Stimulated activated memory B cell treated with anti-CD40 and anti-IgM and Interleukin-4, amounts not matched to agents 10 μg/mL and 1 μg/mL and 100 μg/mL, for 72 hours (primary cell): ENCODE measurements at places on chromosomes 1 and 21.

DNA sequence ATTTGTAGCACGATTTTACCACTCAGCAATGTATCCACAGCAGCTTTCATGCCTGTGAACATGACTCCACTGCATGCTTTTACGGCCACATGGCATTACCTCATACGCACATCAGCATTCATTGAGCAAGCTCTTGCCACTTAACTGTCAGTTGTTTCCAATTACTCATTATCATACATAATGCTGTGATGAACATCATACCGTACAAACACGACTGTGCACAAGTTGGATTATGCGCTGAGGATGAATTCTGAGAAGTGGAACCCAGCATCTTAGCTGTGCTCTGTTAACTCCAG, 9.6 kb downstream of the UMODL1 start:
- no peak for ATAC-seq

DNA sequence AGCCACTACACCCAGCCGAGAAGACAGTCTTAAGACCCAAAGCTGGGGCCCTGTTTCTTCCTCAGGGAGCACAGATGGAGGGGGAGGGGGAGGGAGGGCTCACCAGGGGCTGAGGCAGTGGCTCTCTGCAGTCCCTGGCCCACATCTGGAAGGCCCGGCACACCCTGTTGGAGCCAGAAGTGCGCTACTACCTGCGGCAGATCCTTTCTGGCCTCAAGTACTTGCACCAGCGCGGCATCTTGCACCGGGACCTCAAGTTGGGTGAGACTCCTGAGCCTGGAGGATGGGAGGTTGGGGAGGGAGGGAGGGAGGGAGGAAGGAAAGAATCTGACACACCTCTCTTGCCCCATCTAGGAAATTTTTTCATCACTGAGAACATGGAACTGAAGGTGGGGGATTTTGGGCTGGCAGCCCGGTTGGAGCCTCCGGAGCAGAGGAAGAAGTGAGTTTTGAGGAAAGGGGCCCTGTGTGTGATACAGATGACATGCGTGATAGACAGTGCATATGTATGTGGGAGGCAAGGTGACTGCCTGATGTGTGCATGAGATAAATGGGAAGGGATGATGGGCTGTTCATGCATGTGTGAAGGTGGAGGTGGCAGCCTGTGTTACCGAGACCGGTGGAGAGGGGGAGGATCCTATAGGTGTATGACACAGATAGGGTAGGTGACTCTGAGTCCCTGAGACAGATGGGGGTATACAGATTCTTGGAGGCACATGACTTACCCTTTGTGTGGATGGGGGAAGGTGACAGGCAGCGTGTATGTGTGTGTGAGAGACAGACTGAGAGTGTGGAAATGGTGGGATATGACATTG, 1.5 kb downstream of the PLK3 start:
- ATAC-seq: no peak

DNA sequence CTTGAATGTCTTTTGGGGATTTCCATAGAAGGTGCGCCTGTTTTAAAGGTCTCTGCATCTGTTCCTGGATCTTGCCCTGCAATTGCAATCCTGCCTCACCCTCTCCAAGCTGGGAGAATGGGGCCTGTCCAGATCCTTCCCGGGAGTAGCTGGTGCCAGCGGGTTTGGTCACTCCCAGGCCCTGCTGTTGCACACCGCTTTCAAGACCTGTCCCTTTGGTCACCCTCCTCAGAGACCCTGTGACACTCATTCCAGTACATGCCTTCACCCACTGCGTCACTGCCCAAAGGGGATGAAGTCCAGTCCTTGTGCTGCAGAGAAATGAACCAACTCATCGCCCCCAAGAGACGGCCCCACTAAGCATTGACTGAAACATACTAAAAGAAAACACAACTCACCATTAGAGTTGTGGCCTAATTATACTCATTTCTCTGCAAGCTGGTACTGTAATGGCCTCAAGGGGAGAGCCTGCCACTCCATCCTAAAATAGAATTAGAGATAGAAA, 1.9 kb upstream of the IRF2BP2 start:
- no peak for ATAC-seq

- ATAC-seq: no peak
Measured at GRCh38 chr1:161914595-161914994, 109.1 kb downstream of the OLFML2B start.

DNA sequence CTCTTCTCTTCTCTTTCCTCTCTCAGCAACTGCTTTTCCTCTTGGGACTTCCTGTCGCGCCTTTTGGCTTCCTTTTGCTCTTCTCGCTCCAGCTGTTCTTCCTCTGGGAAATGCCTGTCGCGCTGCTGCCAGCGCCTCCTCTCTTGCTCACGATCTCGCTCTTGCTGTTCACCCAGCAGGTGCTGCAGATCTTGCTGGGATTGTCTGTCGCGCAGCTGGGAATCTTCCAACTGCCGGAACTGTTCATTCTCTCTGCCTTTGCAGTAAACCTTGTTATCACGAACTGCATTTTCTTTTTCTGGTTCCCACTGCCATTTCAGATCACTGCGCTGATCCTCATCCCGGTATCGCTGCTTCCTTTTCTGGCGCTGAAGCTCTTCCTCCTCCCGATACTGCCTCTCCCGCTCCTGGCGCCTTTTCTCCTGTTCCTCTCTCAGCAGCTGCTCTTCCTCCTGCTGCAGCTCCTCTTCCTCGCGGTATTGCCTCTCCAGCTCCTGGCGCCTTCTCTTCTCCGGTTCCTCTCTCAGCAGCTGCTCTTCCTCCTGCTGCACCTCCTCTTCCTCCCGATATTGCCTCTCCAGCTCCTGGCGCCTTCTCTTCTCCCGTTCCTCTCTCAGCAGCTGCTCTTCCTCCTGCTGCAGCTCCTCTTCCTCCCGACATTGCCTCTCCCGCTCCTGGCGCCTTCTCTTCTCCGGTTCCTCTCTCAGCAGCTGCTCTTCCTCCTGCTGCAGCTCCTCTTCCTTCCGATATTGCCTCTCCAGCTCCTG, 5.8 kb downstream of the TCHH start:
- ATAC-seq: no peak

DNA sequence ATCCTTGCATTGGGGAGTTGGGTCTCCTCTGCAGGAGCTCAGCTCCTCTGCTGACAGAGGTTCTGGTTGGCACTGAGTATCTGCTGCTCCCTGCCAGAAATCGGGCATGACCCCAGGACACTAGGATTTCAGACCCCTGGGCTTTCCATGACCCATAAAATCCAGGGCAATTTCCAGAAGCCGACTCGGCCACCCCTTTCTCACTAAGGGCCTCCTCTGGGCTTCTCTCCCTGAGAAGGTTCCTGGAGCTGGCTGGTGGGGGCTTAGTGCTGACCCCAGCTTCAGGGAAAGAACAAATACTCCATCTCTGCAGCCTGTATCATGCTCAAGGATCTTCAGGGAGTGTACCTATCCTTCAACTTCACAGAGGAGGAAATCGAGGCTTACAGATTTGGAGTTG, 603.4 kb downstream of the PTPRU start:
- ATAC-seq: no peak

DNA sequence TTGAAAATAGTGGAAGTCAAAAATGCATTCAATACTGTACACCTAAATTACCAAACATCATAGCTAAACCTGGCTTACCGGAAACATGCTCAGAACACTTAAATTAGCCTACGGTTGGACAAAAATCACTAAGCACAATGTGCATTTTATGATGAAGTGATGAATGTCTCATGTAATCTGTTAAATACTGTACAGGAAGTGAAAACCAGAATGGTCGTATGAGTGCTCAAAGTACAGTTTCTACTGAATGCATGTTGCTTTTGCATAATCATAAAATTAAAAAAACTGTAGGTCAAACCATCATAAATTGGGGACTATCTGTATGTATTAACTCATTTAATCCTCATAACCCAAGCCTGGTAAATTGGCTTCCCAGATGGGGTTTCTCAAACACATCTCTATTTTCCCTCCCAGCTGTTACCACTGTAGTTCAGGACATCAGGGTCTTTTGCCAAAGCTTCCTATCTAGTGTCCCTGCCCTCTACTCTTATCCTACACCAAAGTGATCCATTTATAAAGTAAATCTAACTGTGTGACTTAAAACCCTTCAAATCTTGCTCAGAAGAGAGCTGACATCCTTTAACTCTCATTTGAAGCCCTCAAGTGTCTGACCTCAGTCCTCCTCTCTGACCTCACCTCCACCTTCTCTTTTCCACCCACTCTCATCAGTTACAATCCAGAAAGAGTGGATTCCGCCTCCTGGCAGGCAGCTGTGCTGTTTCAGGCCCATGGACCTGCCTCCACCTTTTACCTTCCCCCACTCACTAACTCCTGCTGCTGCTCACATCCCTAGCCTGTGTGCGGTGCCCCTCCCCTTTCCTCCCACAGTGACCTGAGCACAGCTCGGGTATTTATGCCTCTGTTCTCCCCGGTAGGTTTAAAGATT, 356.4 kb upstream of the ST6GALNAC5 start:
- peak; percentile 49 for ATAC-seq

DNA sequence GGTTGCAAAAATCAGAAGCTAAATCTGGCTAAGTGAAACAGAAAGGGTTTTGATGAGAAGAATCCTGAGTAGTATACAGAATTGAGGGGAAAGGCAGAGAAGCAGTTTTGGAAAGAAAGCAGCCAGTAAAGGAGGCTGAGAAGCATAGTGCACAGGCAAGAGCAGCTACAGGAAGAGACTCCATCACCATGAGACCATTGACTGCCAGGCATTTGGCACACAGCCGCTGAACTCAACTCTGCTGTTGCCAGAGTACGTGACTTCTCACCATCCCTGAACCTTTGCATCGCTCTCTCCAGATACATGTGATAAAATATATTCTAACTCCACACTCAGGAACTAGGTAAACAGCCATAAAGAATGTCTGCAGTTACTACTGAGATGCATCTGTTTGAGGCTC, 128.3 kb upstream of the C1orf21 start:
- no peak for ATAC-seq

DNA sequence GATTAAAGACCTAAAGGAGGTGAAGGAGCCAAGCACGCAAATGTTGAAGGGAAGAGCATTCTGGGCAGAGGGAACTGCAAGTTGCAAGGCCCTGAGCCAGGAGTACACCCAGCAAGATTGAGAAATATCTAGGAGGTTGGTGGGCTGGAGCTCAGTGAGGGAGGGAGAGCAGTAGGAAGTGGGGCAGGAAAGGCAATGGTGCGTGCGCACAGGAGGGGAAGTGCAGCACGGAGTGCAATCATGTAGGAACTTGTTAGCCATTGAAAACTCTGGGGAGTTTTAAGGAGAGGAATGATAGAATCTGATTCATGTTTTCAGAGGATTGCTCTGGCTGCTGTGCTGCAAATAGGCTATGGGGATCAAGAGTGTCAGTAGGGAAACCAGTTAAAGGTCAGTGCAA, 13.2 kb upstream of the IGSF3 start:
- no peak for ATAC-seq

GRCh38 chr21:28375708-28376385, 616.8 kb downstream of the LTN1 start:
- ATAC-seq: no peak

- ATAC-seq: no peak
Measured at GRCh38 chr1:159892944-159893343, 7.0 kb downstream of the CFAP45 start.

GRCh38 chr1:46021046-46021996, 111.1 kb downstream of the PIK3R3 start:
- ATAC-seq: no peak

- ATAC-seq: no peak
Measured at GRCh38 chr1:177849130-177849529, 120.7 kb downstream of the SEC16B start.

DNA sequence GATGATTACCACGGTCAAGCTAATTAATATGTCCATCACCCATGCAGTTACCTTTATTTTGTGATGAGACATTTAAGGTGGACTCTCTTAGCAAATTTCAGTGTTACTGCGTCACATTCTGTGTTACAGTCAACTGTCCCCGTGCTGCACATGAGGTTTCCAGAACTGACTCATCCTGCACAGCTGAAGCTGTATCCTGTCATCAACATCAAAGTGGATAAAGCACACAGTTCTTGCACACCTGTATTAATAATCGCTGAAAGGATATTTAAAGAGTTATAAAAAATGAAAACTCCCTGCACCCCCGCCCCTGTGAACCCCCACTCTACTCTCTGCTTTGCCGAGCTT, 3.4 kb upstream of the KRTAP10-5 start:
- no peak for ATAC-seq

GRCh38 chr1:150152772-150153456, 3.2 kb downstream of the PLEKHO1 start:
- ATAC-seq: no peak

DNA sequence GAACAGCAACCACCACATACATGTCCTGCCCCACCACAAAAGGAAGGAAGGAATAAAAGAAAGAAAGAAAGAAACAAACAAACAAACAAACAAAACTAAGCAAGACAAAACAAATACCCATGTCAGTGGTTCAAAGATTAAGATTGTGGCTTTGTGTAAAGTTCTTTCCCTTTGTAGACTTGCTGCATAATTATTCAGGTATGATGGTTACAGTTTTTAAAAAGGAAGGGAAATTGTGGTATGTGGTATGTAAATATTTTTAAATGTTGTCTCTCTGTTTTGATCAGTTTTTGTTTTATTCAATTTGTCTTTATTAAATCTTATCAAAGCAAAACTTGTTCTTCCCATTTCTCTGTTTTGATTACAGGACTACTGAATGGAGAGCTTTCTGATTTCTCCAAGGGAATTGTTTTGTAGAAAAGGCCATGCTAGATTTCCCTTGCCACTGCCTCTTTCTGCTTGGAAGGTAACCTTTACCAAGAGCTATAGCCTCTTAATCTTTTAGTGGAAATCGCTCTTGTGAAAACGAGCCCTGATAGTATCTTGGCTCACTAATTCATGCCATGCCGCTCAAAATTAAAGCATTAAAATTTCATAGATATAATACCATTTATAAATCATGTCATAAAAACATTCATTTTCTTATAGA, 290.3 kb upstream of the ST6GALNAC5 start:
- no peak for ATAC-seq

DNA sequence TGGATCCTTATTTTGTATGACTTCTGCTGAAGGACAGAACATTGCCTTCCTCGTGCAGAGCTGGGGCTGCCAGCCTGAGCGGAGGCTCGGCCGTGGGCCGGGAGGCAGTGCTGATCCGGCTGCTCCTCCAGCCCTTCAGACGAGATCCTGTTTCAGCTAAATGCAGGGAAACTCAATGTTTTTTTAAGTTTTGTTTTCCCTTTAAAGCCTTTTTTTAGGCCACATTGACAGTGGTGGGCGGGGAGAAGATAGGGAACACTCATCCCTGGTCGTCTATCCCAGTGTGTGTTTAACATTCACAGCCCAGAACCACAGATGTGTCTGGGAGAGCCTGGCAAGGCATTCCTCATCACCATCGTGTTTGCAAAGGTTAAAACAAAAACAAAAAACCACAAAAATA, 27.5 kb upstream of the KDM4A start:
- ATAC-seq: no peak
